ENCODE measurements at places on chromosomes 2 and 18.

DNA sequence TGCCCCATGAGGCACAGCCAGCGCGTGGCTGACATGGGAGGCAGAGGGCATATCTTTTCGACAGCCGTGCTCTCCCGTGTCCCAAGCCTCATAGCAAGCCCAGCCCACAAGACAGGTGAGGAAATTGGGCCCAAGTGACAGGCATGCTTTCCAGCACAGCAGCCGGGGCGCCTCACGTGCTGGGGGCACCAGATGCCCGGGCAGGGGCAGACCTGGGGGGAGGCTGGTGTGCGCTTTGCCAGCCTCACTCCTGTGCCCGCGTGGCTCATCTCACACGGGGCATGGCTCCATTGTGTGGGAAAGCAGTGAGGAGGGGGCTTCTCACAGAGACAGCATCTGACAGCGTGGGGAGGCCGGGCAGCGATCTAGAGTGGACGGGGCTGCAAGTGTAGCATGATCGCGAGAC lies 93.2 kb downstream of the USP40 start:
- no peak for DNase-seq

DNA sequence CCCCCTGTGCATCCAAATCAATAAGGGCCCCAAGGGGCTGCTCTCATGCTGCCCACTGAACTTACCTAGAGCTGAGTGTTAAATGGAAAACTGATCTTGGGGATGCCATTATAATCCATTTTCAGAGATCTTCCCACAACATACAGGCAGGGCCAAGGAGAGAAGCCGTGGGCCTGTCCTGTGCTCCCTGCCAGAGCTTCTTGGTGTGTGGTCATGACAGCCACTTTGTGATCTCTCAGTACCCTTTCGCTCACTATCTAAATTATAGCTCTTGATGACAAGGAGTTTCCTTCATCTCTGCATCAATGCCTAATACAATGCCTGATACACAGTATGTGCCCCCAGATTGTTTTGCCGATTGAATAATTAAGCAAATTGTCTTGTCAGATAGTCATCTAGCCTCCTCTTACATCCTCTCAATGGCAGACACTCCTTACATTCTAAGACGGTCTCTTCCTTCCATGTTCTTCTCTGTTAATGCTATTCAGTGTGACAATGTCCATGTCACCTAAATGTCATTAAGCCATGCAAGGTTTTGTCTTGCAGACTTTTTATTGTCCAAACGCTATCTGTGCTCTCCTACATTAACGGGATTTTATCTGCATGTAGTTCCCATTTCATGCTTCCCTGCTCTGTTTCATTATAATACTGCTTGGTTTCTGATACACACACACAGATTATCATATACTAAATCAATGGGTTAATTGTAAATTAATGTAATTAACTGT lies 5.9 kb downstream of the CSRNP3 start:
- no peak for DNase-seq

DNA sequence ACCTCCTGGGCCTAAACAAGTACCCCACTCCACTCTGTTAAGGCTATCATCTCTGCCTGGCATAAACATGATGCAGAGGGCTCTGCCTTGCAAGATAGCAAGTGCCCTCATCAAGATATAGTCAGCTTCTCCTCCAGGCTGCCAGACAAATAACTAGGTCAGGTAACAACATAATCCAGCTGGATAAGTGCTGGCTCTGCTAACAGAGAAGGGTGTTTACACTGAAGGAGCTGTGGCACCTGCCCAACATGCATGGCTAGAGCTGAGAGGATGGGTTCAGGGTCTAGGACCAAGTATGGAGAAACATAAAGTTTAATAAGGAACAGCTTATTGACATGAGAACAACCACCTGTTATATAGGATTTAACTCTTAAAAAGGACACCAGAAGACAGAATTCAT lies 42.8 kb downstream of the DLGAP1 start:
- DNase-seq: no peak

- DNase-seq: no peak
Measured at GRCh38 chr18:42082415-42083234, 127.6 kb downstream of the PIK3C3 start.

GRCh38 chr2:121069434-121069969 lies 215.5 kb downstream of the TFCP2L1 start:
- DNase-seq: no peak
